CD4-positive, alpha-beta T cell treated with Interleukin-10 for 1 hour (primary cell): ENCODE measurements at places on chromosomes 4 and X.

DNA sequence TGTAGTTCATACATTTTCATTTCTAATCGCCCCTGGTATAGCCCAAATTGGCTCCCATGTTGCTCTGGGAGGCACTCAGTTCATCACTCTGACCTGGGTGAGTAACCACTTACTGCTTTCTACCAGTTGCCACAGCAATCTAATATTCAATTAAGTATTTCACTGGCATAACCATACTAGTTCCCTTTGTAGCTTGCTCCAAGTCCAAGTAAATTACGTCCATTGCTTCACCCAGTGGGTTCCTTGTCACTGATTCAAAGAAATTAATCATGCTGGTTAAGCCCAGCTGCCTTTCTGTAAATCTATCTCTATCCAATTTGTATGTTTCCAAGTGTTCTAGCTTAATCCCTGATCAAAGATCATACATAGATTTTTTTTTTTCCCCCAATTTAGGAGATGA is 92.0 kb upstream of the CBR4 start:
- no peak for DNase-seq

DNA sequence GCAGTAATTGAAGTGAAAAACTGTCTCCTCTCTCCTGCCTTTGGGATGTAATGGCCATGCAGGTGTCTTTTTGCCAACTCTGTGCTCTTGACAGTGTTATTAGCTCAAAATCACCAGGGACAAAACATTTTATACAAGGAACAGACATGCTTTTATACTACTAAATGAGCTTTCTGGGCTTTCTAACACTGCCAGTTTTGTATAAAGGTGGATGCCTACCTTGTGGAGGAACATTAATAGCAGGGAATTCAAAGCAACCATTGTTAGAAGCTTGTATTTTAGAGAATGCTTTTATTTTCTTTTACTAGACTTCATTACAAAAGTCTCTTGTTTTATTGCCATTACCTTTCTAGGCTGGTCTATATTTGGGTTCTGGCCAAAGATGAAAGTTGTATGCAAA is 54.7 kb upstream of the ARSJ start:
- no peak for DNase-seq

DNA sequence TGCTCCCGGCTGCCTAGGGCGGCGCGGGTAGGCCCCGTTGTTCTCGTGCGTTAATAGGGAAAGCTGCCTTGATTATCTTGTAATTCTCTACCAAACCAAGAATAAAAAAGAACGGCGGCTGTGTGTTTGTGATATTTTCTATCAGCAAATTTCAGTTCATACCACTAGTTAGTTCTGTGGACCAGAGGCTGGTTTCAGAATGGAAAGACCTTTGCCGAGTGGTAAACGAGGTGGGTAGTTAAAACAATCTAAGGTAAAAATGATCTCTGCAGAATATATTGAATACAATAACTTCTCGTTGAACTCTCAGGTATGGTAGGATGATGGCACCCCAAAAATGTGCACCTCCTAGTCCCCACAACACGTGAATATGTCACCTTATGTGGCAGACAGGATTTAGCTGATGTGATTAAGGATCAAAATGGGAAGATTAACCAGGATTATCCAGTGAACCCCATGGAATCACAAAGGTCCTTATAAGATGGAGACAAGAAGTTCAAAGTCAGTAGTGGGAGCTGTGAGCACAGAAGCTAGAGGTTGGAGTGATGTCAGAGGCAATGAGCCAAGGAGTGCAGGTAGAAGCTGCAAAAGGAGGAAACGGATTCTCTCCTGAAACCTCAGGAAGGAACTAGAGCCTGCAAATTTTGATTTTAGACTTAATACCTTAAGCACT is 574 bp upstream of the CFAP97 start:
- peak; percentile 9 for DNase-seq

- no peak for DNase-seq
Measured at GRCh38 chrX:82591421-82591820, 916.7 kb upstream of the POU3F4 start.

- no peak for DNase-seq
Measured at GRCh38 chr4:140037353-140038030, 116.5 kb downstream of the MAML3 start.

GRCh38 chrX:138928737-138929459 is 217.4 kb upstream of the FGF13 start:
- DNase-seq: no peak

DNA sequence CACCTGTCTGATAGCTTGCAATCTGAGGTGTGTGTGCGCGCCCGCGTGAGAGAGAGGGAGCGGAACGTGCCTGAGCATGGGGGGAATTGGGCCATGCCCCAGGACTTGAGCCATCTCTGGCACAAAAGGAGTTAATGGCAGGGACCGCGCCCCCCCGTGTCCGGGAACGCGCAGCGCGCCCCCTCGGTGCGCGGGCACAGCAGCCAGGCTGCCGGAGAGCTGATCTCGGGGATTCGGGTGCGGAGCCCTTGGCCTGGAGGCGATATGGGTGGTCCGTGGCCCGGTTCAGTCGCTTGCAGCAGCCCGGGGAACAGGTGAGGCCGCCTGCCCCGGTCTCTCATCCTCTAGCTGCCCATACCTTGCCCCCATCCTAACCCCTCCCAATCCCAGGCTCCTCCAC is at the start of gene NLGN3:
TSS of gene NLGN3 (plus strand) at position 191 of the 400 bp plus-strand sequence. CDS start 2,909 bp downstream, outside the sequence.
- no peak for DNase-seq

- DNase-seq: no peak
Measured at GRCh38 chr4:143282211-143282707, 54.4 kb upstream of the GAB1 start.

- no peak for DNase-seq
Measured at GRCh38 chr4:4227510-4228355, 1.0 kb upstream of the OTOP1 start.

DNA sequence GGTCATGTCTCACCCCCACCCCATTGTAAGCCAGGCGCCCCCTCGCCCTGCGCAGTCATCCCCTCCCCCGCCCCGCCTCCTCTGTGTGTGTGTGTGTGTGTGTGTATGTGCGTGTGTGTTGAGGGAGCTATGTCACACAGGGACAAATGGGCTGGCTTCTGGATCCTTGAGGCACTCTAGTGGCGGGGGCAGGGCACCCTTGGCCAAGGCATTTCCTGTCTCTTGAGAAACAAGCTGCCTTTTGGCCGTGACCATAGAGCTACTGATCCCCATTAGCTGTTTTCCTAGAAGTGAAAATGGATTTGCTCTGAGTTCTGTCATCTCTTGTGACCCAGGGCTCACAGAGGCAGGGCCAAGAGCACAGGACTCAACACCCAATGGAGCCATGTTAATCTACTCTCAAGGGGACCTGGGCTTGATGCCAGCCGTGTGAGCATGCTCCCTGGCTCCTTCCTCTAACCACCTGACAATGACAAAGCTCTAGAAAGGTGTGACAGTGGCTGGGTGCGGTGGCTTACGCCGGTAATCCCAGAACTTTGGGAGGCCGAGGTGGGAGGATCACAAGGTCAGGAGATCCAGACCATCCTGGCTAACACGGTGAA is 162.5 kb upstream of the BCOR start:
- no peak for DNase-seq

GRCh38 chr4:169412046-169412445 is 141.3 kb upstream of the SH3RF1 start:
- no peak for DNase-seq

DNA sequence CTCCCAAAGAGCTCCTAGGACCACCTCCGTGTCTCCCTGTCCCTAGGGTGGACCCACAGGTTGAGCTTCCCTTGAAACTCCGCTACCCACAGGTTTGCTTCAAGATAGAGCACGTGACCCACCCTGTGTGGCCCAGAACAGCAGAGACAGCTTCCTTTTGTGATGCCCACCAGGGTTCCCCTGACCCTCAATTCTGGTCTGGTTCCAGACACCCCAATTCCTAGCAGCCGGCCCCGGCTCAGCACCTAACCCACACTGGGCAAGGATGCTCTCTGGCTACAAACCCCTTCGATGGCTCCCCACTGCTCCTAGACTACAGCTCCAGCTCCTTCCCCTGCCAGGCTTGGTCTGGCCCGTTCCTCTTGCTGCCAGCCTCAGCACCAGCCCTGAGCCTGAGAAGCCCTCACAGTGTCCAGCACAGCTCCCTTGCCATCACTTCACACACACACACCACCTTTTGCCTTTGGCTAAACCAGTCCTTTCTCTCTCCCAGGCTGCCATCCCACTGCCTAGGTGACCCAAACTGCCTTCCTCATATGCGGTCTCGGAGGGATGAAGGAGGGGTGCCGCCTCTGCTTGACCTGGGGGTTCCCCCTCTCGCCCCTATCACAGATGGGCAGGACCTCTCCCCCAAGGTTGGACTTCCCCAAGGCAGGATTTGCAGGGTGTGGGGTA is 6.2 kb downstream of the PNCK start:
- no peak for DNase-seq

DNA sequence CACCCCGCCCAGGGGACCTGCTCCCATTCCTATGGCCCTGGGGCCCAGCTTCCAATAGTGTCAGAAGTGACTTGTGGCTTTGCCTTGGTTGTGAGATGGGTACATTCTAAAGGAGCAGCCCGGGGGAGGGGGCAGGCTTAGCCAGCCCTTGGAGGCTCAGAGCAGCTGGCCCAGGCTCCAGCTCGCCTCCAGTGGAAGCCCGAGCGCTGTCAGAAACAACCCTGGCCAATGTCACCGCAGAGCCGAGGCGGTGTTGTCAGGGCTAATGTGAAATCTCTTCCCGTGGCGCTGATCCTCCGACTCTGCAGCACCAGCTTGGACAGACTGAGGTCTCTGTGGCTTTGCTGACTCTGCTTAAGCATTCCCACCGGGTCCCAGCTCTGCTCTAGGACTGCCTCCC is 29.2 kb upstream of the ZNF81 start:
- DNase-seq: no peak

GRCh38 chr4:10403633-10404445 is 53.4 kb downstream of the ZNF518B start:
- DNase-seq: peak; percentile 33

GRCh38 chrX:2875798-2876399 is 47.2 kb downstream of the GYG2 start:
- no peak for DNase-seq

- DNase-seq: no peak
Measured at GRCh38 chr4:122731676-122732075, 828 bp upstream of the BBS12 start.

DNA sequence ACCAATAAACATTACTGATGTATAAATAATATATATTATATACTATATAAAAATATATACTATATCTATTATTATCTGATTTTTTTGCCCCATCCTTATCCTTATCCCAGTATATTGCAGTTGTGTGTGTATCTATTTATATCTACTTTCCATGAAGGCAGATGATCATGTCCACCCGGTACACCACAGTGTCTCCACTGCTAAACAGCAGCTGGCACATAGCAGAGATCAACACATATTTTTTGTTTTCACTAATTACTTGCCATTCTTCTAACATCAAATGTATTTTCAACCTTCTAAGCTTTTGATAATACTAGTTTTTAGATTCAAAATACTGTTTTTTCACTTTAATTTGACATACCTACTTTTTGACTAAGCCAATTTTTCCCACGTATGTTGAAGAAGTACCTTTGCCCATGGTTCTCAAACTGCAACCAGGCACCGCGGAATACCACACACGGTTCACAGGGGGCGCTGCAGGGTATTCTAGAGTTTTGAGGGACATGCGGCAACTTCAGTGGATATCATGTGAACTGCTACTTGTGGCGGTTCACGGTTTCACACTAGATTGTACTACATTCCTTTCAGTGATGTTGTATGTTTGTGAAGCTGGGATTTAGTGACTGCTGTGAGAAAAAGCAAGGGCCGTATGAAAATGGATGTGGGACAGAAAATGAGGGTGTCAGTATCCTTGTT is 182.5 kb upstream of the NPY2R start:
- no peak for DNase-seq

DNA sequence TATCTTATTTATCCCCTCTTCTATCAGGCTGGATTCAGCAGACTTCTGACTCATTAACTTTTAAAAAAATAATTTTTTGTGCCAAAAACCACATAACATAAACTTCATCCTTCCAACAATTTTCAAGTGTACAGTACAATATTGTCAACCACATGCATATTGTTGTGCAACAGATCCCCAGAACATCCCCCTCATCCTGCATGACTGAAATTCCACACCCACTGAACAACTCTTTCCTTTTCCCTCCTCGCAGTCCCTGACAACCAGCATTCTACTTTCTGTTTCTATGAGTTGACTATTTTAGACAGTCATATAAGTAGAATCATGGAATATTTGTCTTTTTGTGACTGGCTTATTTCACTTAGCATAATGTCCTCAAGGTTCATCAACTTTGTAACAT is 2.2 kb upstream of the MID2 start:
- DNase-seq: no peak

- DNase-seq: no peak
Measured at GRCh38 chr4:175419236-175419718, 392.8 kb downstream of the GPM6A start.

DNA sequence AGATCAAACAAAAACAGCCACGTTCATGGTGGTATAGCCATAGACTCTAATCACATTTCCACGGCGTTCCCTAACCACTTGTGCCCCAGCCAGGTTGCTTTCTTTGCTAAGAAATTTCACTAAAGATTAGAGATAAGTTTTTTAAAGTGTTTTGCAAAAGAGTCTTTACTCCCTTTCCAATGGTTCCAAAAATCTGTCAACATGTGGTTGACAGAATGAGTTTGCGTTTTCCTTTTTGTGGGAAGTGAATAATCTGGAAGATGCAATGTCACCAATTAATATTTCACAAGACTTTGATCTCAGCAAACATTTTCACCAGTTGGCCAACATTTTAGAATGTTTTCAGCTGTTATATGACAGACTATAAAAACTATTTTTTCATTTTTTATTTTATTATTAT is 35.3 kb downstream of the CXCL1 start:
- no peak for DNase-seq

DNA sequence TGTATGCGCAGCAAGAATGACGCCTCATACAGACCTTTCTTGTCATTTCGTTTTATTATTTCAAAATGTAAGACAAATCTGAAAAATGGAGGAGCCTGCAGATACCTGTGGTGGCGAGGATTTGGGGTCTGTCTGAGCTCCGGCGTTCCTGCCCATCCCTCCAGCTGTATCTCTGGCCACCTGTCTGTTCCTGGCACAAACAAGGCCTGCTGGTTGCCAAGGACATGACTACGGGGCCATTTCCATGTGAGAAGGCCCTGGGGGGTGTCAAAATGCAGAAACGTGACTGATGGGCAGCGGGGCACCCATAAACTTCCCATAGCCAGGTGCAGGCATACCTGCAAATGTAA is 591 bp upstream of the TSPAN7 start:
- DNase-seq: no peak

DNA sequence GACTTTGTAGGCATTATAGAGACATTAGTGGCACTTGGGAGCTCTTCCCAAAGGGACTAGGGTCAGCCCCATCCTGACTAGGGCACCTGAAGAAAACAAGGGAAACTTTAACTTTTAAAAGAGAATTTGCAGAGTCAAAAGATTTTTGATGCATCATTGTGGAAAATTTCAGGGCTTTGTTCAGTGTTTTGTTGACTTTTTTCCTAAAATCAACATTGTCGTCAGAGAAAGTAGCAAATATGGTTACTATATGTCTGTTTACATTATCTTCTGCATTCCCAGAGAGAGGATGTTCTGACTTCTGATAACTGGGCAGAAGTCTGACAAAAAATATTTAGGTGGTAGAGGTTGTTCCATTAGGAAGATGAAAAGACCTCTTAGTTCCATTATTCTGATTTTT is 51.9 kb downstream of the LUZP4 start:
- DNase-seq: no peak
